ENCODE measurements at places on chromosomes 12 and 14.

DNA sequence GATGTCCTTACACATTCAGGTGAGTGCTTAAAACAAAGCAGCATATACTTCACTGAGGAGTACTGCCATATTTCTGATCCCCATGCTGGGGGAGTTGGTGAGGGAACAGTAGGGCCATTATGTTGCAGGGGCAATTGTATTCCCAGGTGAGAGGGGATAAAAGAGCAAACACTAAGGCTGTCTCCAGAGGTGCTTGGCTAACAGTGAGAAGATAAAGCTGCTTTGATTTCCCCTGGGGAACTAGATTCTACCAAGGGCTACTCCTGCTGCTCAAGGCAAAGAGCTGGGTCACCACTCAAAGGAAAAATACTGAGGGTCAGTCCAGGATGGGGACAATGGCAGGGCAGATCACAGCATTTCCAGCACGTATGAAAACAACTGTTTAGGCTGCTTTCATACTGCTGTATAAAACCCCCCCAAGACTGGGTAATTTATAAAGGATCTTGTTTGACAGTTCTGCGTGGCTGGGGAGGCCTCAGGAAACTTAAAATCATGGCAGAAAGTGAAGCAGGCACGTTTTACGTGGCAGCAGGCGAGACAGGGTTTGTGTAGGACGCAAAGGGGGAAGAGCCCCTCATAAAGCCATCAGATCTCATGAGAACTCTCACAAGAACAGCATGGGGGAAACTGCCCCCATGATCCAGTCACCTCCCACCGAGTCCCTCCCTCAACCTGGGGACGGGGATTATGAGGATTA is 47.8 kb upstream of the OR5AU1 start:
- DNase-seq: no peak

GRCh38 chr14:73870525-73871235 is 16.0 kb upstream of the ZNF410 start:
- no peak for DNase-seq

GRCh38 chr14:105389976-105390848 is 8.1 kb upstream of the TEX22 start:
- no peak for DNase-seq

GRCh38 chr12:113802000-113802749 is 163.9 kb downstream of the RBM19 start:
- no peak for DNase-seq

- no peak for DNase-seq
These were observed 162.4 kb upstream of the DAAM1 start for GRCh38 chr14:59026081-59026480.

- no peak for DNase-seq
These were observed 114.7 kb upstream of the AMIGO2 start for GRCh38 chr12:47194501-47194900.

GRCh38 chr14:77180726-77181602 is 634 bp upstream of the TMEM63C start:
- no peak for DNase-seq

DNA sequence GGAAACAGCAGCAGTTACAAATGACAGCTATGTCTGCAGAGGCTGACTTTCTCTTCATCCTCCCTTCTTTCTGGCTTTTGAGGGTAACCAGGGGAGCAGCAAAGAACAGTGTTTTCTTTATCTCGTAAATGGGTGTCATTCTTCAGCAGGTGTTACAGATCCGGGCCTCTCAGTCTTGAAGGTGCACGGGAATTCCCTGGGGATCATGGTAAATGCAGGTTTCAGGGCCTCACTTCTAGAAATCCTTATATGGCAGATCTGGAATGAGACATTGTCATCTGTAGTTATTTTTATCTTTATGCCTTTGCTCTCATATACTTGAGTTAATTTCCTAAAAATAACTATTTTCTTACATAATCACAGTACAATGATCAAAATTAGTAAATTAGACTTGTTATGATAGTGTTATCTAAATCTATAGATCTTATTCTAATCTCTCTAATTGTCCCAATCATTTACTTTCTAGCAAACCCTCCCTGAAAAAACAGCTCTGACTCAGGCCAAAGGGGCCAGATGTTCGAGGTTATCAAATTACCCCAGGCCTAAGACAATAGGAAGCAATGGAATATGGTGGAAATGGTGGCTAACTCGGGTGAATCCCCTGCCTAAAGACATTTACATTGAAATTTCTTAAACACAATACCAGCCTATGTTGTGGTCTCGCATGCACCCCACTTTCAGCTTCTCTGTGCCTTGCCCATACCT is 145.0 kb downstream of the CAND1 start:
- no peak for DNase-seq

DNA sequence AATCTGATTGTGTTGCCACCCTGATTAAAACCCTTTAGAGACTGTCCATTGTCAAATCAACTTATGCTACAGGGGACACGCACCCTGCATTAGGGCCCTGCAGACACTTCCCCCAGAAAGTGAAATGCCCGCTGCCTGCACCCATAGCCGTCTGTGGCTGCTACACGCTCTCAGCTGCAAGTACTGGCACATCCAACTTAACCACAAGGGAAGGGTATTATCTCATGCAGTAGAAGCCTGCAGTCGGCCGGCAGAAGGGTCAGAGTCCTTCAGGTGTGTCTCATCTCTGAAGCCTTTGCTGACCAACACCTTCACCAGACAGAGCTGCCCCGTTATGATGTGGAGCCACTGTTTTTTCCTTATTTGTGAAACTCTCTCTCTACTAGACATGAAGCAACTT is 20.8 kb downstream of the CFAP251 start:
- no peak for DNase-seq

DNA sequence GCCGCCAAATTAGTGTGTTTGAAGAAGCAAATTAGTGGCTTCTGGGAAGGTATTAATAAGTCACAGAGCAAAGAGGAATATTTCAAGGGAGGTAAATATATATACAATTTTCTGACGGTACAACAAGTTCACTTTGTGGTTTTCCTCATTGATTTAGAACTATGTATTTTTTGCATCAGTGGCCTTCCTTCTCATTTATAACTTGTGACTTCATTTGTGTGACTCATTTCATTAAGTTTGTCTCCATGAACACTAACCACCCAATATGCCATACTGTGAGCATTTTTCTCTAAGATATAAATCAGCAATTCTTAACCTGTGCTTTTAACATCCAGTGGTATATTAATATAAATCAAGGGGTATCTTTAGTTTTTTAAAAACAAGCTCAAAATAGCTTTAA is 29.3 kb upstream of the ARHGAP5 start:
- DNase-seq: peak; percentile 45

DNA sequence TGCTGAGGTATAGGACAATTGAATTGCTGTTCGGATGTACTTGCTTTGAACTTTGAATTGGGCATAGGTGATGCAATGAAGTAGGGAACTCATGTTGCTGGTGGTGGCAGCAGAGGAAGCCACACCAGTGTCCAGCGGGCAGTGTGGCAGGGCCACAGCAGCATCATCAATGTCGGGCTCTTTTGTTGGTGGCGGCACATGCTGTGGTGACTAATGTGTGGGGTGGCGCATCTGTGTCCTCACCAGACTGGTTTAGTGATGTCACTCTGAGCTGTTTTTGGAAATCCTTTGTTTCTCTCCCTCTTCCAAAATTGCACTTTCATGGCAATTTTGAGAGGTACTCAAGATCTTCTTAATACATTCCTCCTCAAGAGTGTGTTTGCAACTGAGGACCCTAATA is 187.6 kb downstream of the ETNK1 start:
- DNase-seq: no peak

DNA sequence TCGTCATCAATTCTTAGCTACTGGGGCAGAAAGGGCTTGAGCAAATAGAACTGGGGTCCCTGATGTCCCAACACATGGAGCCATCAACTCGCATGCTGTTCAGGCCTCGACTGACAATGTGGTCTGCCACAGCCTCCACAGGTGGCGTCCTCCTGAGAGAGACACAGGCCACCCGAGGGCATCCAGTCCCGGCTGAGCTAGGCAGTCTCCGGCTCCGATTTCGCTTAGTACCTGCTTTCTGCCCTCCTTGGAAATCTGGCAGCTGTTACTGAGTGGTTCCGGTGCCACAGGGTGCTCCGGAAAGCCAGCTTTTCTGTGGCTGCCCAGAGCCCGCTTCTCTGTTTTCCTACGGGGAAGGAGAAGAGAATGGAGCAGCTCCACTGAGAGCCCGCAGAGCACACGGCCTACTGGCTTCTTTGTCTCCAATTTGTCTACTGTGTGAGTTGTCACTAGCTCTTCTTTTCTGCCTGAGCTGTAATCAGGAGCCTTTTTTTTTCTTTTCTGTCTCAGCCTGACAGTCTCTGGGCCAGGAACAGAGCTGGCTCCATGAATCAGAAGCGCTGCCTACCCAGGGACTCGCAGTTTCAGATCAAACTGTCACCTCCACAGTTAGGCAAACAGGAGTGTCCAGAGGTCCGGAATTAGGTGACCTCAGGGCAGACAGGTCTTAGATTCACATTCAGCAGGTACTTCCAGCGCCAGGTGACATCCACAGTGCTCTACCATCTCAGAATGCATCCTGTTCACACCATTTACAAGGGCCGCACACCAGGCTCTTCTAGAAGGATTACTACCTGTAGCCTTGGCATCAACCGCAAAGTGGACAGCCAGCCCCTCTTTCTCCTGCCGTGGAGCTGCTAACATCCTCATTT is 73.3 kb downstream of the MOK start:
- no peak for DNase-seq

DNA sequence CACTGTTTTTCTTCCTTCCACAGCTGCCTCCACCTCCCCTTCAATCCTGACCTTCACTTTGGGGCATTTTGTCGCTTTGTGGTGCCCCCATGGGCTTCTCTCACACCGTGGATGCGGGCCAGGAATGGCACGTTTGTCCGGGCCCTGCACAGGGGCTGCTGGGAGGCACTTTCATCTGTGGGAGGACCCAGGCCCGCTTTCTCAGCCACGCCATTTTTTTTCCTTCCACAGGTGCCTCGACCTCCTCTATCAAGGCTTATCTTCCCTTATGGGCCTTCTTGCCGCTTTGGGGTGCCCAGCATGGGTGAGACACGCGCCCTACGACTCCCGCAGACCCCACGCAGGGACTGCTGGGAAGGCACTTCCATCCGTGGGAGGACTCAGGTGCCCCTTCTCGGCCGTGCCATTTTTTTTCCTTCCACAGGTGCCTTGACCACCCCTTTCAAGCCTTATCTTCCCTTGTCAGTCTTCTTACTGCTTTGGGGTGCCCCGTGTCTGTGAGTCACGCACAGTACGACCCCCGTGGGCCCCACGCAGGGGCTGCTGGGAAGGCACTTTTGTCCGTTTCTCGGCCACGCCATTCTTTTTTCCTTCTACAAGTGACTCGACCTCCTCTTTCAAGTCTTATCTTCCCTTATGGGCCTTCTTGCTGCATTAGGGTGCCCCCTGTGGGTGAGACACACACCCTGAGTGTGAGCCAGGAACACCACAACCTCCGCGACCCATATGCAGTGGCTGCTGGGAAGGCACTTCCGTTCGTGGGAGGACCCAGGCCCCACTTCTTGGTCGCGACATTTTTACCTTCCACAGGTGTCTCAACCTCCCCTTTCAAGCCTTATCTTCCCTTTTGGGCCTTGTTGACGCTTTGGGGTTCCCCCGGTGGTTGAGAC is 270.7 kb downstream of the ALG10 start:
- DNase-seq: no peak

GRCh38 chr14:71783786-71784185 is 148.4 kb upstream of the RGS6 start:
- DNase-seq: no peak

- DNase-seq: peak; percentile 89
These were observed 112.8 kb downstream of the NAV3 start for GRCh38 chr12:77943466-77943865.

- no peak for DNase-seq
These were observed 708.8 kb downstream of the RERGL start for GRCh38 chr12:17381211-17381610.

GRCh38 chr14:68762953-68763764 is 29.7 kb downstream of the ZFP36L1 start:
- peak; percentile 28 for DNase-seq

DNA sequence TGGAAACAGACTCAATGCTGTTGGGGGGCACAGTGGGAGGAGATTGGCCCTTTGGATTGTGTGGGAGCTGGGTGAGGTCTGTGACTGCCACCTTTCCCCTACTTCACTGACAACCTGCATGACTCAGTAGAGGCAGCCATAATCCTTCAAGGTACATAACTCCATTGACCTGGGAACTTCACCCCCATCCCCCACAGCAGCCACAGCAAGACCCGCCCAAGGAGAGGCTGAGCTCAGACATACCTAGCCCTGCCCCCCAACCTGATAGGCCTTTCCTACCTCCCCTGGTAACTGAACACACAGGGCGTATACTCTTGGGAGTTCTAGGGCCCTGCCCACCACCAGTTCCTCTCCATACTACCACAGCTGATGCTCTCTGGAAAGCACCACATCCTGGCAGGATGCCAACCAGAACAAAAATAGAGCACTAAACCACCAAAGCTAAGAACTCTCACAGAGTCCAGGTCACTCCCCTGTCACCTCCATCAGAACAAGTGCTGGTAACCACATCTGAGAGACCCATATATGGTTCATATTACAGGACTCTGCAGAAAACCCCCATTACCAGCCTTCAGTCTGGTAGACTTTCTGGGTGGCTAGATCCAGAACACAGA is 703.9 kb downstream of the FSCB start:
- DNase-seq: no peak

Data from HCEC 1CT (cell line).